Central memory CD8-positive, alpha-beta T cell (primary cell): ENCODE measurements at places on chromosomes 11 and 22.

DNA sequence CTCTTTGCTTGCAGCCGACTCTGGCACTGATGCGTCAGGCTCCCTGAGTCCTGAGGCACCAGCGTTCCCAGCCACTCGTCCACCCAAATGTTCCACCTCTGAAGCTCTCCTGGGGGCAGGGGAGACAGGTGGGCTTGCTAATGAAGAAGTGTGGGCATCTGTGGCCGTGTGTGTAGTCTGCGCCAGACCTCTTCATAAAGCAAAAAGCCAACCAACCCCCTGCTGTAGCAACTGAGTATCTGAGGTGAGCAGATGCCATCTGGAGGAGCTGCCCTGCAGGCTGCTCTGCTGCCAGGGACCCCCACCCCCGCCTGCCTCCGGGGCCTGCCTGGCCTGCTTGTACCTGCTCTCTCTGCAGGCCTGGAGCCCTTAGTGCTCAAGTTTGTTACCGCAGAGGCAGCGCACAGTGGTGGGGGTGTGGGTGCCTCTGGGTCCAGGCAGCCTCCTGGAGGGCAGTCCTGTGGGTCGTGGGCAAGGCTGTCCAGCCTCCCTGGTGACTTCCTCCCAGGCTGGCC lies 272.5 kb downstream of the TBC1D22A start:
- H3K4me1 ChIP-seq, result peaks cover 35% of the 10 kb centered on the region
- no peak overlapping the region for H3K27ac ChIP-seq
- DNase-seq, result no peak
- peaks cover 12% of the 10 kb centered on the region for H3K36me3 ChIP-seq
- no peaks in the 10 kb centered on the region for H3K27me3 ChIP-seq
- H3K4me3 ChIP-seq, result no peak overlapping the region

DNA sequence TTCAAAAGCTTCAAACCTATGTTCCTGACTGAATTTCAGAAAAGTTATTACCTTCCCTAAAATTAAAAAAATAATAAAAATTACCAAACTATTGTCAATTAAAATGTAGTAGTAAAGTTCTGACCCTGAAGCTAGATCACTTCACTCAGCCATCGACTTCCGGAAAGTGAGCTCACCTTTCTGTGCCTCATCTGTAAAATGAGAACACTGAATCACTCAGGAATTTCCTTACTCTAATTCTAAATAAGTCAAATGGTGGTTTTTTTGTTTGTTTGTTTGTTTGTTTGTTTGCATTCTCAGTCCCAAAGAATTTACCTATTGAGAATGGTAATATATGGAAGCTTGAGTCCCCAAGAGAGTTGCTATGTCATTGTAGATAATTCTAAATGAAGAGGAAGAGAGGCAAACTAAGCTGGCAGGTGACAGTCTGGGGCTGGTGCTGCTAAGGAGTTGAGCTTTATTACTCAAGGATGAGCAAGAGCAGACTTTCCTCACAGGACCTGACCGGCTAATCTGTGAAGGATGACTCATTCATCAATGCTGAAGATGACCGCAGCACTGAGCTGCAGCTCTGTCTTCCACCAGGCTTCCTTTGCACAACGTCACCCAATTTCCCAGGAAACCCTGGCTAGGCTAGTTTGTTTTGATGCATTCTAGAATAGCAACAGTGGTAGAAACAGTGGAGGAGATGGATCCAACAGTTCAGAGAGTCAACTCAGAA lies 248.8 kb downstream of the RAB38 start:
- H3K4me1 ChIP-seq, result no peaks in the 10 kb centered on the region
- no peak overlapping the region for H3K27ac ChIP-seq
- H3K27me3 ChIP-seq, result no peaks in the 10 kb centered on the region
- H3K36me3 ChIP-seq, result no peaks in the 10 kb centered on the region
- H3K4me3 ChIP-seq, result no peak overlapping the region
- DNase-seq, result no peak

- DNase-seq, result no peak
- peaks cover 21% of the 10 kb centered on the region for H3K27me3 ChIP-seq
- H3K4me3 ChIP-seq, result no peak overlapping the region
- no peaks in the 10 kb centered on the region for H3K4me1 ChIP-seq
- H3K27ac ChIP-seq, result no peak overlapping the region
- H3K36me3 ChIP-seq, result no peaks in the 10 kb centered on the region
Observed at GRCh38 chr11:30017445-30017895, 640 bp upstream of the KCNA4 start.

DNA sequence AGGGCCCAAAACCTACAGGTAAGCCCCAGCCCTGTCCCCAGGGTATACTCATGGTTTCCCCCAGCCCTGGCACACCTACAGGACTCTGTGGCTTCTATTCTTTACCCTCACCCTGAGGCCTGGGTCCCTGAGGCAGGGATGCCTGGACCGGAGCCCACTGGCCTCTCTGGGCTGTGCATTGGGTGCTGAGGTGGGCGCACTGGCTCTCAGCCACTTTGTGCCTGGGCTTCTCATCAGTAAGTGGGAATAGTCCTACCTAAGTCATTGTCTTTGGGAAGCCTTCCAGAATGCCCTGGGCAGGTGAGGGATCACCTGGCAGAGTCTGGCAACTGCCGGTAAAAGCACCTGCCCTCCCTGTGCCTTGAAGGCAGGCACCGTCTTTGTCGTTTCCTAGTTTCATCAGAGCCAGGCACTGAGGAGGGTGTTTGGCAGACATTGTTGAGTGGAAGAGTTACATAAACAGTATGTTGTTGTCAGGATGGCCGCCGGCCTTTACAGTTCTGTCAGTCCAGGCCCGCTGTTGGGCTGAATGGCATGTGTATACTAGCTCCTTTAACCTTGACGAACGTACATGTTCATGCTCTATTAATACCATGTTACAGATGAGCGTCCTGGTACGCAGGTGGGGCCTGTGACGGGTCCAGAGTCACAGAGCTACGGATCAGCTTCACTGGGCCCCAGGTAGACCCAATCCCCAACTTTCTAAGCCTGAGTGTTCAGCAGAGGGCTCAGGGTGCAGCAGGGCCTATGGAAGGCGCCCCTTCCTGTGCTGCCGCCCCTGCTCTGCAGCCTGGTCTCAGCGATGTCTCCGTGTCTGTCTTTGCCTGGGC lies 23.0 kb downstream of the SHANK3 start:
- no peak for DNase-seq
- peaks cover 3% of the 10 kb centered on the region for H3K36me3 ChIP-seq
- no peaks in the 10 kb centered on the region for H3K4me1 ChIP-seq
- no peaks in the 10 kb centered on the region for H3K27me3 ChIP-seq

- no peaks in the 10 kb centered on the region for H3K27me3 ChIP-seq
- no peak overlapping the region for H3K27ac ChIP-seq
- no peaks in the 10 kb centered on the region for H3K4me1 ChIP-seq
- no peak for DNase-seq
- H3K36me3 ChIP-seq, result no peaks in the 10 kb centered on the region
- no peak overlapping the region for H3K4me3 ChIP-seq
Observed at GRCh38 chr11:41803895-41804294, 344.4 kb upstream of the LRRC4C start.

DNA sequence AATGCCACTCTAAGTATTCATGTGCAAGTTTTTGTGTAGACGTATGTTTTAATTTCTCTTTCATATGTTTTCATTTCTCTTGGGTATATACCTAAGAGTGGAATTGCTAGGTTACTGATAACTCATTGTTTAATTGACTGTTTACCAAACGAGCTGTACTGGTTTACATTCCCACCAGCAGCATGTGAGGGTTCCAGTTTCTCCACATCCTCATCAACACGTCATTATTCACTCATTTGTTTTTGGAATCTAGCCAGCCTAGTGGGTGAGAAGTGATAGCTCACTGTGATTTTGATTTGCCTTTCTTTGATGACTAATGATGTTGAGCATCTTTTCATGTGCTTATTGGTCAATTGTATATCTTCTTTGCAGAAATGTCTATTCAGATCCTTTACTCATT lies 4.0 kb downstream of the ANKRD13D start:
- H3K36me3 ChIP-seq, result peaks cover 62% of the 10 kb centered on the region
- peaks cover 51% of the 10 kb centered on the region for H3K4me1 ChIP-seq
- H3K27ac ChIP-seq, result peak overlapping the region; percentile 90
- no peak for DNase-seq
- H3K4me3 ChIP-seq, result peak overlapping the region; percentile 18

GRCh38 chr22:49423125-49423650 lies 404.5 kb downstream of the BRD1 start:
- H3K4me3 ChIP-seq, result no peak overlapping the region
- H3K36me3 ChIP-seq, result no peaks in the 10 kb centered on the region
- H3K27me3 ChIP-seq, result peaks cover 23% of the 10 kb centered on the region
- no peak overlapping the region for H3K27ac ChIP-seq

DNA sequence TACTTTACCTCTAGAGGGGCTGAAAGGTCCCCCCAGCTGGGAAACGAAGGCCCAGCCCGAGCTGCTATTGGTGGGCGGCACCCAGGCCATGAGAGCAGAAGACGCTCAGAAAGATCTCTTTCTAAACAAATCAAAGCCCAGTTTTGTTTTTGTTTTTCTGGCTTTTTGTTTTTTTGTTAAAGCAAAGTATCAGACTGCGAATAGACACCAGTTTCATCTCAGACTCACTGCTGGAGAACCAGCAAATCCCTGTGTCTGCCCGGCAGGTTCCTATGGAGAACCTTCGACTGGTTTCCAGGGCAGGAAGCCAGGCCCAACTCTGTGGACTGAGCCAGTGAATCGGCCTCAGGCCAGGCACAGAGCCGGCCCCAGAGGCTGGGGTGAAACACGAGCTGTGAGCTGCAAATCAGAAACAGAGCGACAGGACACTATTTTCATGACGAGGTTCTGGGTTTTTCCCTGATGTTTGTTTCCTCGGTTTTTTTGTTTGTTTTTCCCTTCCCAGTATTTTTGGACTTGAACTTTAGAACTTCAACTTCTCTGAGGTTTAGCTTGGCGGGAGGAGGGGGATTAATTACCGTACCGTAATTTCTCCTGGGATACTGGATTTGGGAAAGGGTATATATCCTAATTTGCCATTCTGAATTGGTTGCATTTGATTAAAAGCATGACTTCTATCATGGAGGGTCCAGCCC lies 16.0 kb upstream of the B4GALNT4 start:
- peak overlapping the region; percentile 16 for H3K27ac ChIP-seq
- no peaks in the 10 kb centered on the region for H3K27me3 ChIP-seq
- H3K4me1 ChIP-seq, result peaks cover 33% of the 10 kb centered on the region
- no peak for DNase-seq
- H3K4me3 ChIP-seq, result peak overlapping the region; percentile 8

GRCh38 chr11:116294630-116295029 lies 478.2 kb downstream of the BUD13 start:
- H3K4me3 ChIP-seq, result no peak overlapping the region
- H3K27me3 ChIP-seq, result peaks cover 9% of the 10 kb centered on the region
- H3K4me1 ChIP-seq, result no peaks in the 10 kb centered on the region

DNA sequence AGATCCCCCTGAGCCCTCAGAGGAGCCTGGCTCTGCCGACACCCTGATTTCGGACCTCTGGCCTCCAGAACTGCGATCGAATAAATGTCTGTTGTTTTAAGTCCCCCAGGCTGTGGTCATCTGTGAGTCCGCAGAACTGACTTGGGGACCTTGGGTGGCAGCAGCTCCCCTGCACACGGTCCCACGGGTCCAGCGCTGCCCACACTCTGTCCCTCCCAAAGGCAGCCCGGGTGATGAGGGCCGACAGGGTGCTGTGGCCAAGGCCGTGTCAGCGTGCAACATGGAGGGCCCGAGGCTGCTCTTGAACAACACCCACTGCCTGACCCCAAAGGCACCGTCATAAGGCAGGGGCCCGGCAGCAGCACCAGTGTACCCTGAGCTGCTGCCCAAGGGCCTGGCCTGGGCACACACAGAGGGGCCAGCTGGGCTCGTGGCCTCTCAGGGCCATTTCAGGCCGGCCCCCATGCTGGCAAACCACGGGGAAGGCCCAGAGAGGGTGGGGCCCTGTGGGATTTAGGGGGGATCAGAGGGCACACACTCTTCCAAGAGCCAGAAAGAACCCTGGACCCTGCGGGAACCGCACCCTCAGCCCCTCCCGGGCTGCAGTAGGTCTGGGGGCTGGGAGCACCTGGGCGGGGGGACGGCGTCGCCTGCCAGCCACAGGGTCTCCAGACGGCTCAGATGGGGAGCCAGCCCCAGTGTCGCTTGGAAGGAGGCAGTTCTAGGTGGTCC lies 77.1 kb upstream of the PRR5 start:
- peaks cover 13% of the 10 kb centered on the region for H3K4me1 ChIP-seq
- H3K27ac ChIP-seq, result peak overlapping the region; percentile 96
- DNase-seq, result no peak
- H3K36me3 ChIP-seq, result peaks cover 1% of the 10 kb centered on the region
- H3K4me3 ChIP-seq, result no peak overlapping the region
- H3K27me3 ChIP-seq, result no peaks in the 10 kb centered on the region

GRCh38 chr11:43122546-43122945 lies 189.2 kb upstream of the API5 start:
- no peak for DNase-seq
- H3K4me1 ChIP-seq, result no peaks in the 10 kb centered on the region
- H3K36me3 ChIP-seq, result no peaks in the 10 kb centered on the region
- no peak overlapping the region for H3K27ac ChIP-seq
- H3K27me3 ChIP-seq, result no peaks in the 10 kb centered on the region

DNA sequence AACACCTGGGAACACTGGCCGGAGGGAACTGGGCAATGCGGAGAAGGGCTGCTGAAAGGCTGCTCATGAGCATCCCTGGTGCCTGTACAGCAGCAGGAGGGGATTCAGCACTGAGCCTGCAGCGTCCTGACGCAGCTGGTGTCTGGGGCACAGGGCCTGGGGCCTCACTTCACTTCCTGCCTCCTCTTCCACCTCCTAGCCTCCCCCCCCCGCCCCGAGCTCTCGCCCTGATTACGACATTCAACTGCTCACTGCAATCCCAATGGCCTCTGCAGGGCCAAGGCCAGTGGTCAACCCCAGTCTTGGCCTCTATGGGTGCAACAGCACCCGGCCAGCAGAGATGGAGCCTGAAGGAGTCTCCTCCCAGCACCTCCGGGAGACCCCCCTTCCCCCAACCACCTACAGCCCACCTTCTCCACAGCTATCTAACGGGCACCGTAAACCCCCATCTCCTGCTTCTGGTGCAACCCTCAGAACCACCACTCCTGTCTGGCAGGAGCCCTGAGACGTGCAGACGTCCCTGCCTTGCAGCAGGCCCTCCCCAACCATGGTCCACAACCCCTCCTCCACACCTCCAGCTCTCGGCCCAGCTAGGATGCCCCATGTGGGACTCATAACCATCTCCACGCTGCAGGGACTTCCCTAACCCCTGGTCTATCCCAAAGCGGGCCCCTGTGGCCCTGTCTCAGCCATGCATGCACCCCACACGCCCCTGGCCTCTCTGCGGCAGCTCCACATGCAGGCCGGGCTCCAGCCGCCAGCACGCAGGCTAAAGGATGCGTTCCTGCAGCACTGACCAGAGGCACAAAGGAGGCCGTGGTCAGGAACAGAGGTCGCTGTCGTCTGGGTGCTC lies 38.2 kb downstream of the BRD1 start:
- DNase-seq, result no peak
- H3K4me1 ChIP-seq, result peaks cover 55% of the 10 kb centered on the region
- H3K27me3 ChIP-seq, result no peaks in the 10 kb centered on the region
- peaks cover 62% of the 10 kb centered on the region for H3K36me3 ChIP-seq
- H3K27ac ChIP-seq, result peak overlapping the region; percentile 88

DNA sequence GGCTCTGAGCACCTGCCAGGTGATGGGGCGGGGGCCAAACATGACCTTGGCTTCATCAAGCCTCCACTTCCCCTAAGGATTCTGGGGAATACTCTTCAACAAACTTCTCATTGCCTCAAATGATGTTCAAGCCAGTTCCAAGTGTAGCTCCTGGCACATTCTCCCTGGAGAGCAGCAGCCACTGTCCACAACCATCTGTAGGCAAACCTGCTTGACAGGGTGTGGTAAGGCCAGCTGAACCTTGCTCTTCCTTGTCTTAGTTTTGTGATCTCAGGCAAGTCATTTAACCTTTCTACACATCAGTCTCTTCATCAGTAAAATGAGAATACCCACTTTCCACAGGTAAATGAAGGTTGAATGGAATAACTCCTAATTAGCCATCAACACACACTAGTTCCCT lies 323.3 kb downstream of the TENM4 start:
- H3K4me3 ChIP-seq, result no peak overlapping the region
- no peak overlapping the region for H3K27ac ChIP-seq
- no peaks in the 10 kb centered on the region for H3K36me3 ChIP-seq
- no peaks in the 10 kb centered on the region for H3K27me3 ChIP-seq
- no peaks in the 10 kb centered on the region for H3K4me1 ChIP-seq
